ENCODE measurements at places on chromosomes 7 and 10.

GRCh38 chr10:118175148-118175547 lies 128.4 kb upstream of the RAB11FIP2 start:
- no peak for DNase-seq

DNA sequence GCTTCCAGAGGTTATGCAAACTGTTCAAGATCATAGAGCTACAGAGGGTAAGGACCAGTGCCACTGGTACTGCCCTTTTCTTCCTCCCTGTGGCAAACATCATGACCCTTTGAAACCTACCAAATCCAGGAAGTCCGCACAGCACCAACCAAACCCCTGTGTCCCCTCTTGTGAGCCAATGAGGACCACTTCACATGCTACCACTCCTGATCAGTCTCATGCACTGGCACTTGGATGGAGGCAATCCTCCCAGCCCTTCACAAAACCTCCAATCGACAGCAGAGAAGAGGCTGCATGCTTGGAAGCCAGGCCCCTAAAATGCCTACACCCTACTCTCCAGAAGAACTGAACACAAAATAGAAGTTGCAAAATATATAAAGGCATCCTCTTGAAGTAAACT lies 248.0 kb downstream of the TNS3 start:
- DNase-seq = no peak

GRCh38 chr10:119546009-119546408 lies 3.5 kb upstream of the RGS10 start:
- no peak for DNase-seq

- no peak for DNase-seq
Observed at GRCh38 chr10:33345236-33345635, 10.8 kb upstream of the NRP1 start.

DNA sequence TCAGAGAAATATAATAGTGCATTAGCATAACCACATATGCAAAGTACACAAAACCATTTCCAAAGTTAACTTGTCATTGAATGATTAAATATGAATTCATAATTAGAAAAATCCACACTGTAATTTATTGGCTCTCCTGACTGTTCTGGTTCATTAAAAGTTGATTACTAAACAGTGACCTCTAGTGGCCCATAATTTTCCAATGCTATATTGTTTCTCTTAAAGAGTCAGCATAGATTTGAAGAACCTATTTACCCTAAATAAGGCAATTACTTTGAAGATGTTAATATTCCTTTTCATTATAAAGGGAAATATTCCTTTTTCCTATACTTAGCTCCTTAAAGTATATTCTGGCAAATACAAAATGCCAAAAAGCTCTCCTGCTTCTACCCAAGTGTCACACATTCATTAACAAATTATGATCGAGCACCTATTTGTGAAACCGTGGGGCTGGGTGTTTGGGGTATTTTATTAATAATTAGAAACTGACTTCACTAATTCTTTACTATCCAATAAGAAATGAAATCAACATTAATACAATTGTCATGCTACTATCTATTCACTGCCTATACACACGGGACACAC lies 86.2 kb downstream of the HIBADH start:
- DNase-seq = no peak

DNA sequence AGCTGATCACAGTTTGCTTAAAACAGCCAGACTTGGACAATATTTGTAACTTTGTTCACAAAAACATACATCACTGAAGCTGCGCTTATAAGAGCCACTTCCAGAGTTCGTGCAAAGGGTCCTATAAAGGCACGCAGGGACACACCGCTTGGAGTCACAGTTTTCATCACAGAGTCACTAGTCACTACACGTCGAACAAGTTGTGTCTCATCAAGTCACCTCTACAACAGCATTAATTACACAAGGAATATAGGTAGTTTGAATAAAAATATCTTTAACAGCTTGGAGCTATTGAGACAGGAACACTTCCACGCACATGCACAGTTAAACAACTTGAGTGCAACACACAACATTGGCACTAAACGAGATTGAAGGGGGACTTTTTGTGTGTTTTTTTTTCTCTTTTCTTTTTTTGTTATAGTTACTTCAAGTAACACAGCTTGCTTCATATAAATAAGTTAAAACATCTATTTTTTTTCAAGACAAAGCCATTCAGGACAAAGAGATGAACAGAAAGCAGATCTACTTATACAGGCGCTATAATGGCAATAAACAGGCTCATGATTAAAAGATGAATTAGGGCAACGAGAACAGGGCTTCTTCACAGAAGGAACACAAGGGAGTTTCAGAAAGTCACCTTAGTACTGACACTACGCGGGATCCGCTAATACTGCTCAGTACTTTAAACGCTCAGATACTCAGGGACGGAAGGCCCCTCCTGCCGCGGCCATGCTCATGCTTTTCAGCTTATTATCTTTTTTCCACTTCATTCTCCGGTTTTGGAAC lies 2.2 kb downstream of the HOXA5 start:
- DNase-seq = no peak

DNA sequence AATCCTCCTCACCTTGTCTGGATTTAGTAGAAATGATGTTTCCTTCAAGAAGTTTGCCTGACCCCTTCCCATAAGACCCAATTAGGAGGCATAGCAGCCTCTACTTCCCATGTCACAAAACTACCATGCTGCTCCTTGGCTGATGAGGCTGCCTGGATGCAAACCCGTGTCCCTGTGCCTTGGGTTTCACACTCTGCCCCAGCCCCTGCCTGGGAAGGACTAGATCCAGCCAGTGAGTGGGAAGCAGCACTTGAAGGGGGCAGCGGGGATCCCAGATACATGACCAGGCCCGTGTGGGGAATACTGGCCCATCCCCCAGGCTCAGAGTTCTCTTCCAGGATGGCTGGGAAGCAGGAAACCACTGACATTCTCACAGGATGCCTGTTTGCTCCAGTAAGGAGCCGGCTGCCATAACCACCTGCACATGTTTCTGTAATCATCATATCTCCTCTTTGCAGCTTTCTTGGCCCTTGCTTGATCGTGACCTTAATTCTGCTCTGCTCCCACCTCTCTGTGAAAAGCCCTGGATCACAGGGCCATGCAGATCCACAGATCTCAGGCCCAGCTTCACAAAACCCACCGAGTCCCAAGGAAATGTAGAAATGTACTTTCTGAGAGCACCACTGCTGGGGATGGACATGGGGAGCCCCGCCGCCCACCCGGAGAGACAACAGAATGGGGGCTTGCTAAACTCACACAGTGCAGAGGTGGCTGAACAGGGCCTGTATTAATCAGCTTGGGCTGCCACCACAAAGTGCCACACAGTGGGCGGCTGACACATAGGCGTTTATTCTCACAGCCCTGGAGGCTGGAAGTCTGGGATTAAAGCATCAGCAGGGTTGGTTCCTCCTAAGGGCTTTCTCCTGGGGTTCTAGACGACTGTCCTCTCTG lies 287.8 kb upstream of the IGFBP3 start:
- DNase-seq = no peak

DNA sequence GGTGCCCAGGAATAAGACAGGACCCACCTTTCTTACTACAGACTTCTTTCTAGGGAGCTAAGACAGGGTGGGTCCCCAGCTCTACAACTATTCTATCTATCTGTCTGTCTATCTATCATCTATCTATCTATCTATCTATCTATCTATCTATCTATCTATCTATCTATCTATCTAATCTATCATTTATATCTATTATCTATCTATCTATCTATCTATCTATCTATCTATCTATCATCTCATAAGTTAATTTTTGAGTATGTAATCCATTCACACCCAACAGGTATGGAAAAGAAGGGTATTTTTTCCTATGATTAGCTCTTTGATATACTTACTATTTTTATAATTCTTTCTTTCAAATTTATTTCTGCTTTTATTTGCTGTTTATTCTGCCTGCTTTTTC lies 55.9 kb downstream of the BAMBI start:
- no peak for DNase-seq

GRCh38 chr7:138460649-138461607 lies 869 bp downstream of the TRIM24 start:
- peak; percentile 68 for DNase-seq

- no peak for DNase-seq
Observed at GRCh38 chr7:80781561-80781979, 137.3 kb downstream of the SEMA3C start.

- DNase-seq = no peak
Observed at GRCh38 chr10:12201543-12201942, 5.6 kb downstream of the CDC123 start.

DNA sequence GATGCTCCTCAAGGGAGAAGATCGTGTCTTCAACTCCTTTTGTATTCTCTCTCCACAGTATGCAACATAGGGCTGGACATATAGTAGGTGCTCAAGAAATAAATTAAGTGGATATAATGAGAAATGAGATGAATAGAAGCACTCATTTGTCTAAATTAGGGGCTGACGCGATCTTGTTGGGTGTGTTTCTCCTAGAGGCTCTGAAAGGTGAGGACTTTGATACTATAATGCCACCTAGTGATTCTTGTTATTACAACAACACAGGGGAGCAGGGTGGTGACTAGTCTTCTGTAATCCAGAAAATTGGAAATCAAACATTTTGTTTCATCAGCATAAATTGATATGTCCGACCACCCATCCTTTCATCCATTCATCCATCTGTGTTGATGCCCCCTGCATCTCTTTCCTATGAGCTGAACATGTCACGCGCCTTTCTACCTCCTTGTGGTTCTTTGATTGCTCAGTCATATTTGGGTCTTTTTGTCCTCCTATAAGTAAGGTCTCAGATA lies 3.5 kb upstream of the CFAP58 start:
- no peak for DNase-seq

- DNase-seq = no peak
Observed at GRCh38 chr10:122373721-122374120, 787 bp upstream of the PLEKHA1 start.

- no peak for DNase-seq
Observed at GRCh38 chr10:127318396-127318795, 122.0 kb upstream of the INSYN2A start.

GRCh38 chr10:102683736-102684135 lies 30.5 kb downstream of the ARL3 start:
- no peak for DNase-seq

DNA sequence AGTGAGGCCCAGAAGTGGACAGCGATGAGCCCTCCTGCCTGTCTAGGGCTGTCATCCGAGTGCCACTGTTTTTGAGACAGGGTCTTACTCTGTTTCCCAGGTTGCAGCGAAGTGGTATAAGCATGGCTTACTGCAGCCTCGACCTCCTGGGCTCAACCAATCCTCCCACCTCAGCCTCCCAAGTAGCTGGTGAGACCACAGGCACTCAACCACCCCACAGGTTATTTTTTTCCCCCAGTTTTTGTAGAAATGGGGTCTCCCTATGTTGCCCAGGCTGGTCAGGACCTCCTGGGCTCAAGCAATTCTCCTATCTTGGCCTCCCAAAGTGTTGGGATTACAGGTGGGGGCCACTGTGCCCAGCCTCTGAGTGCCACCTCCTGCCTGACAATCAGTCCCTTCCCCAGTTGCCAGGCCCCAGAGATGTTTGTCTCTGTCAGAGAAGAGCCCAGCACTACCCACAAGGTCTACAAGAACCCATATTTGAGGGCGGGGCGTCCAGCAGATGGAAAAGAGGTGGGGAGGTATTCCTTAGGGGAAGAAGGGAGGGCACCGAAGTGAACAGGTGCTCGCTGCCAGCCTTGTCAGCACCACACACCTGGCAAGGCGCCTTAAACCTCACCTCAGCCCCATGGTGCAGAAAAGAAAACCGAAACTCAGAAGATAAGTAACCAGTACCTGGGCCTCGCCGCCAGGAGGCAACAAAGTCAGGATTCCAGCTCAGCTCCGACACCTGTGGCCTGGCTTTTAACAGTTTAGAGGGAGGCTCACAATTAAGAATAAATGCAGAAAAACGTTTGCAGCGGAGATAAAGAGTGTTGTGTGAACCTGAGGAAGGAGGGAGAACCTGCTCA lies 77.4 kb upstream of the ANLN start:
- DNase-seq = no peak

- DNase-seq = no peak
Observed at GRCh38 chr7:42740408-42740807, 171.5 kb downstream of the C7orf25 start.

- no peak for DNase-seq
Observed at GRCh38 chr10:124605001-124605370, 139.2 kb downstream of the FAM53B start.

Data from activated B cell treated with CpG ODN at 0.5 μM for 24 hours (primary cell).